ENCODE measurements at places on chromosomes 1 and 21.

GRCh38 chr1:218444588-218444987 is 99.5 kb downstream of the TGFB2 start:
- DNase-seq: no peak

DNA sequence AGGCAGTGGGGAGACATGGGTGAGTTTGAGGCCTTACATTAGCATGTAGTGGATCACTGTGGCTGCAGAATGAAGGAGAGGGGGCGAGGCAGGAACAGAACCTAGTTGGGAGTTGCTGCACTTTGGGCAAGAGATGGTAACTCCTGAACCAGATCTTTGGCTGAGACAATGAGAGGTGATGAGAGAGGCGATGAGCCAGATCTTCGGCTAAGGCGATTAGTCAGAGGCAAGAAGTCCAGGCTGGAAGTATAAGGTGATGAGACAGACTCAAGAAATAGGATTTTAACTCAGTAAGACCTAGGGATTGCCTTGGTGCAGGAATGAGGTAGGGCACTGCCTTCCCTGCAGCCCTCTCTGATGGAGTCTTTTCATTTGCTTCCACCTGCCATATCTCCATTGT is 9.1 kb upstream of the ARTN start:
- DNase-seq: no peak

GRCh38 chr1:70090875-70091274 is 114.5 kb downstream of the LRRC40 start:
- DNase-seq: no peak

- DNase-seq: no peak
Observed at GRCh38 chr1:204967451-204967850, 75.6 kb upstream of the CNTN2 start.

DNA sequence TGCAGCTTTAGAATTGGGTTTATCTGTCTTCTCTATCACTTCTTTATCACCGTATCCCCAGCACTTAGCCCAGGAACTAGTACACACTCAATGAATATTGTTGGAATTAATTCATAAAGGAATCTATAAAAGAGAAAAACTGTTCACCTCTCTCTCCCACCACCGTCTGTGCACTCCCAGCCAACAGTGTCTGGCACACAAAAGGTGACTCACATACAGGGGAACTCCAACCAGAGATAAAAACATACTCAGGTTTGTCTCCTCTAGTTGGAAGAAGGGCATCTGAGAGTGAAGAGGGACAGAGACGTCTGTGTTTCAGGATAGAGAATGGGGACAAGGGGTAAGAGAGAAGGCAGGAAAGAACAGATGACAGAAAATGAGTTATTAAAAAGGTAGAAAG is 10.0 kb downstream of the ITLN1 start:
- DNase-seq: no peak

GRCh38 chr1:206757524-206758266 is 12.9 kb upstream of the IL19 start:
- no peak for DNase-seq

DNA sequence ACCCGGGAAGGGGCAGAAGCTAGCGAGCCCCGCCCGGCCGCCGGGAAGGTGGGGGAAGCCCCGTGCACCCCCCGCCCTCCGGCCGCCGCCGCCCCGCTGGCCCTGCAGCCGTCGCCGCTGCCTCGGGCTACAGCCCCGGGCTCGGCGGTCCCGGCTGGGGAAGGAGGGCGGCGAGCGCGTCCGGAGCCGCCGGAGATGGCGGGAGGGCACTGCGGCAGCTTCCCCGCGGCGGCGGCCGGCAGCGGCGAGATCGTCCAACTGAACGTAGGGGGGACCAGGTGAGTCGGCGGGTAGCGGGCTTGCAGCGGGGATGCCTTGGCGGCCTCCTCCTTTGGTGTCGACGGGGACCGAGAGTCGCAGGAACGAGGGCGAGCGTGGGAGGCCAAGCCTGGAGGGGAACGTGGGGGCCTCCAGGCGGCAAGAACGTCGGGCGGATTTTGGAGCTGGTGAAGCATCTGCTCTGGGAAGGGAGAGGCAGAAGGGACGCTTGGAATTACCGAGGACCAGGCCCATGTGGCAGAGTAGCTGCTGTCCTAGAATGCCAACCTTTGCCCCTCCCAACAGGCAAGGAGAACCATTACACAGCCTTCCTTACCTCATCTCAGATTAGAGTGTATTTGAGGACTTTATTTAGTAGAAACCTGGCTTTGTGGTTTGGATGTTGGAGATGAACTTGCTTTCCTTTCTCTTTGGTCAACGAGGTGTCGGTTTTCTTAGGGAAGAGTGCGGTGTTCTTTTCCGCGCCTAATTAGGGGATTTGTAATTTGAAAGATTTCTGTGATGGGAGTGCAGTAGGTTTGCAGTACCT is 591 bp downstream of the KCTD3 start:
- DNase-seq: peak; percentile 14

DNA sequence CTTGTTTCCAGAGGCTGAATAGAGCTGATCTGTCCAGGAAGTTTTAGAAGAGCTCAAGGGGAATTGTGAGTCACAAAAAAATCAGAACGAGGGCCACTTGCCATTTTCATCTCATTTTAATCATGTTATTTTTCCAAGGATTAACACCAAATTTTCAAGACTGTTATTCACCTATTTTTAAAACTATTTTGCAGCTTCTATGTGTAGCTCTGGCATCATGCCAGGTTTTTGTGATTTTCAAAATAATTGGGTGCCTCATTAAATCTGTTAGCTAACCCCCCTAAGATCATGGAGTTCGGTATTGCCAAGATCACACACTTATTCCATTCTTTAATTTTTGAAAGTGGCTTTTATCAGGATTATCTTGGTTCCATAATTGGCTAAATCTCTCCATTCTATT is 90.9 kb downstream of the RGS7 start:
- DNase-seq: no peak

- DNase-seq: no peak
Observed at GRCh38 chr21:34865400-34866241, 183.5 kb downstream of the RUNX1 start.

Measured in activated CD8-positive, alpha-beta memory T cell treated with anti-CD3 and anti-CD28 coated beads for 48 hours (primary cell).